Subcutaneous adipose tissue (tissue), 4 donors: ENCODE measurements at places on chromosomes 4 and X. TPM values are rescaled to one million over a fixed set of nuclear protein-coding genes. Genes with fewer than 3 reads are reported as not detected.

The NDP gene
- not detected for total RNA-seq

The BTK gene
- 11.9 TPM for total RNA-seq

The UGT2B7 gene
- not detected for total RNA-seq

The XAGE2 gene
- not detected for total RNA-seq

The GASK1B gene
- total RNA-seq, result 21.1 TPM

The STARD8 gene
- total RNA-seq, result 14.0 TPM

The COL4A6 gene
- total RNA-seq, result 1.9 TPM

The IGSF1 gene
- total RNA-seq, result not detected

The RPL10 gene
- 6,817 TPM for total RNA-seq

The CTAG1B gene
- not detected for total RNA-seq

The NUDT6 gene
- total RNA-seq, result 9.2 TPM

The HMX1 gene
- total RNA-seq, result not detected

The DAPP1 gene
- total RNA-seq, result 5.7 TPM

The RHOXF1 gene
- total RNA-seq, result 2.6 TPM

The SPATA4 gene
- 0.17 TPM for total RNA-seq

The CXCL1 gene
- total RNA-seq, result not detected

The RNF175 gene
- total RNA-seq, result not detected

The EDA2R gene
- total RNA-seq, result 2.5 TPM

The TRMT44 gene
- total RNA-seq, result 9.1 TPM

The BRS3 gene
- not detected for total RNA-seq

The UPF3B gene
- 6.4 TPM for total RNA-seq

The COL4A5 gene
- 1.8 TPM for total RNA-seq

The FAM9B gene
- total RNA-seq, result not detected

The MID1 gene
- total RNA-seq, result 9.8 TPM

The PAGE1 gene
- total RNA-seq, result not detected

The HSFX3 gene
- not detected for total RNA-seq
